NAMALWA (cell line): ENCODE measurements at places on chromosomes 3 and 15.
A peak's percentile ranks its signal among the peaks of the same experiment; 100 is the strongest.

GRCh38 chr3:47283193-47283537 lies 421 bp downstream of the KLHL18 start:
- DNase-seq: peak; percentile 39

GRCh38 chr3:55622733-55623132 lies 135.6 kb upstream of the WNT5A start:
- DNase-seq: no peak

DNA sequence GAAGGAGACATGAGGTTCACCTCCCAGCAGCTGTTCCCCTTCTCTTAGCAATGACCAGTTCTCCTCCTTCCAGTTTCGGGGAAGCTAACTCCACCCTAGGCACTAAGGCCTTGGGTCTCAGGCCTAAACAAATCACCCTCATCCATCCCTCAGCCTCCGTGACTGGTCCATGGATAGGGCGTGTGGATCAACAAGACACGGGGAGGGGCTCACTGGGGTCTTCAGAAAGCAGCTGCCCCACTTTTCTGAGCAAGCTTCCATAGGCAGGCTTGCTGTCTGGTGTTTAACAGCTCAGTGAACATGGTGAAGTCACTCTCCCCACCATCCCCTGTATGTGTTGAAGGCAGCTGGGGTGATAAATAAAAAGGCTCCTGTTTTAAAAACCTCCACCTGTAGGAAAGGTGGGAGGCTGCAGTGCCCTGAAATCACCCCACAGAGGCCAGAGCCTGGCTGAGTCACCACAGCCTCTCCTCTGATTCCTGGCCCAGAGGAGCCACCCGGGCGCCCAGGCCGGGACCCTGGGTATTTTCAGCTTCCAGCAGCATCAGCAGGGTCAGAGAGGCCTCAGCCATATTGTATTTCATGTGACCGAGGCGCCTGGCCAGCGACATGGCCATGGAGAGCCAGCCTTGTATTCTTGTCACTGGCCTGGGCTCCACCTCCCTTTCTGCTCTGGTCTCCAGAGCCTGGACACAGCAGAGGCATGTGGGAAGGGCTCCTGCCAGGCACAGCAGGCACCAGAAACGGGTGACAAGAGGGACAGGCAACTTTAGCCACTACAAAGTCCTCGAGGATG lies 60.3 kb upstream of the HERC1 start:
- DNase-seq: no peak

GRCh38 chr15:76954744-76955143 lies 23.2 kb downstream of the RCN2 start:
- DNase-seq: no peak

GRCh38 chr15:66101715-66102395 lies 151.7 kb downstream of the MEGF11 start:
- no peak for DNase-seq

DNA sequence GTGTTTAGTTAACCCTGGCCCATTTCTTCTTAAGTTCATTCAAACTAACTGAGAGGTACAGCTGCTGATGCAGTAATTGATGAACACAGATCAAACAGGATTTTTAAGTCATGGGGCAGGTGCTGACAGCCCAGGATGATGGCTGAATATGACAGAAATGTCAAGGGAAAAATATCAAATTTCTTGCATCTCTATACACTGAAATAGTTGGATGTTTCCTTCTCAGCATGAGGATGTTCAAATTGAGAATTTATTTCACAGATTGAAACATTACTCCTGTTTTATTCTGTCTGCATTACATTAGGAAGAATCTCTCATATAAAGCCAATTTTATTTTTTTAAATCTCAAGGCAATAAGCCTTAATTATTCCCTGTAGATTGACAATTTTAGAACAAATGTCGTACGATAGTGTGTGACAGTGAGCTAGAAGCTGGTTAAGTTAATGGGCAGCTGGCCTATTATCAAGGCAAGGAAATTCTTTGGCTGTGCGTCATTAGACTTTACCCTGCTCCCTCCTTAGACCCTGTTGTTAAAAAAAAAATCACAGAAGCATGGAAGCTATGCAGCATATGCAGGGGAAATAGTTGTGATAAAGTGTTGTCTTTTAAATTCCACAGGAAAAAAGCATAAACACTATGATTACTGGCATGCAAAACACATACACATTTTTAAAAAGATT lies 183.8 kb upstream of the KCNMB2 start:
- DNase-seq: no peak

GRCh38 chr3:16147220-16147994 lies 27.1 kb upstream of the GALNT15 start:
- peak; percentile 67 for DNase-seq

GRCh38 chr15:89123181-89123525 lies 34.9 kb downstream of the ABHD2 start:
- DNase-seq: no peak

- DNase-seq: no peak
Observed at GRCh38 chr15:50576166-50576565, 29.7 kb upstream of the USP50 start.

DNA sequence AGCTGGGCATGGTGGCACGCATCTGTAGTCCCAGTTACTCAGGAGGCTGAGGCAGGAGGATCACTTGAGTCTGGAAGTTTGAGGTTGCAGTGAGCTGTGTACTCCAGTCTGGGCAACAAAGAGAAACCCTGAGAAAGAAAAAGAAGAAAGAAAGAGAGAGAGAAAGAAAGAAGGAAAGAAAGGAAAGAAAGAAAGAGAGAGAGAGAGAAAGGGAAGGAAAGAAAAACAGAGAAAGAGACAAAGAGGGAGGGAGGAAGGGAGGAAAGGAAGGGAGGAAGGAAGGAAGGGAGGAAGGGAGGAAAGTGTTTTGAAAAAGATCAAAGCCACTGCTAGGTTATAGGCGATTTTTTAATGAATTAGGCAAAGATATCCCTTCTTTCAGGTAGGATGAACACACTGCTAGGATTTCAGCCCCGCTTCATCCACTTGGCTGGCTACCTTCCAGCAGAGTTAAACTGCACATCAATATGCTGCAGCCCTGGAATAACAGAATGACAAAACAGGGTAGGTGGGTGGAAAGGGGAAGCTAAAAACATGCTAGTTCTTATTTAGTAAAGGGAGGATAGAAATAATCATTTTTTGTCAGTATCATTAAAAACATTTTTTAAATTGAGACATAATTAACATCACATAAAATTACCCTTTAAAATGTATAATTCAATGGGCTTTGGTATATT lies 12.8 kb upstream of the PPARG start:
- DNase-seq: no peak

DNA sequence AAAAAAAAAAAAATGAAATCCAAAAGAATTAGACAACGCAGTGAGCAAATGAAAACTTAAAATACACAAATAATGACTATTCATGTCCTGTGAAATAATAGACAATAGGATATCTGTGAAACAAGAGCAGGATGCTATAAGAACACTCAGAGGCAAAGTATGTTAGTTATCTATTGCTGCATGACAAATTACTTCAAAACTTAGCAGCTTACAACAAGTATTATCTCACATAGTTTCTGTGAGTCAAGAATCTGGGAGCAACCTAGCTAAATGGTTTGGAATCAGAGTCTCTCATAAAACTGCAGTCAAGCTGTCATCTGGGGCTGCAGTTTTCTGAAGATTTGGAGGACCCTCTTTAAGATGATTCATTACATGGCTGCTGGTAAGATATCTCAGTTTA lies 36.5 kb upstream of the ZMAT3 start:
- DNase-seq: no peak

DNA sequence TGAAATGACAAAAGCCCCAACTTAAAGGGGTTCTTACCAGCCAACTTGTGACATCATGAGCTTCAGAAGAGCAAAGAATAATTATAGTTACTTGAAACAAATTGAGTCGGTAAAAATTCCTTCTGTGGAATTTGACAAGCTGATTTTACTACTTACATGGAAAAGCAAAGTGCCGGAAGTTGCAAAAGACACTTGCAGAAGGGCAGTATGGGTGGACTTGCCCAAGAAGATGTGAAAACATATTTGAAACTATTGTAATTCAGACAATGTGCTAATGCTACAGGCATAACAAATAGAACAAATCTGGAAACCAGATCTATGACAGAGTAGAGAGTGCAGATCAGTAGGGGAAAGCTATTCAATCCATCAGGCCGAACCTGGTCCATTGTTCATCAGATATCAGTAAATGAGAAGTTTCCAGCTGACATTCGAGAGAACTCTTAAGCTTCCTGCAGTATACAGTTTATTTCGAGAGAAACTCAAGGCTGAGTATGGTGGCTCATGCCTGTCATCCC lies 2.5 kb upstream of the KIF7 start:
- DNase-seq: no peak

DNA sequence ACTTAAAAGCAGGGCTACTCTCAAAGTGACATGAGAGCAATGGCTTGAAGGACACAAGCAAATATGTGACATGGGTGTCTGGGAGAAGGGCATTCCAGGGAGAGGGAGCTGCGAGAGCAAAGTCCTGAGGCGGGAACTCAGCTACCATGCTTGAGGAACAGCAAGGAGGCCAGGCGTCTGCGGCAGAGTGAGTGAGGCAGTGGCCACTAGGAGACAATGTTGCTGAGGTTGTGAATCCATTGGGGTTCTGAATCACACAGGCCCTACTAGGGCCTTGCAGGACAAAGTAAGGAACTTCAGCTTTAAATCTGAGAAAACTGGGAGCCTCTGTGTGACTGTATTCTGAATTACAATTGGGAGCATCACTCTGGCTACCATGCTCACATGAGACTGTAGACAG lies 94.1 kb upstream of the PRICKLE2 start:
- DNase-seq: no peak

DNA sequence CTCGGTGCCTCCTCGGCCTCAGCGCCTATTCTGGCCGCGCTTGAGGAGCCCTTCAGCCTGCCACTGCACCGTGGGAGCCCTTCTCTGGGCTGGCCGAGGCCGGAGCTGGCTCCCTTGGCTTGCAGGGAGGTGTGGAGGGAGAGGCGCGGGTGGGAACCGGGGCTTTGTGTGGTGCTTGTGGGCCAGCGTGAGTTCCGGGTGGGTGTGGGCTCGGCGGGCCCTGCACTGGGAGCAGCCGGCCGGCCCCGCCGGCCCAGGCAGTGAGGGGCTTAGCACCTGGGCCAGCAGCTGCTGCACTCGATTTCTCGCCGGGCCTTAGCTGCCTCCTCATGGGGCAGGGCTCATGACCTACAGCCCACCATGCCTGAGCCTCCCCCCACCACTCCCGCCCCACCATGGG lies 26.6 kb upstream of the TRIM42 start:
- no peak for DNase-seq

DNA sequence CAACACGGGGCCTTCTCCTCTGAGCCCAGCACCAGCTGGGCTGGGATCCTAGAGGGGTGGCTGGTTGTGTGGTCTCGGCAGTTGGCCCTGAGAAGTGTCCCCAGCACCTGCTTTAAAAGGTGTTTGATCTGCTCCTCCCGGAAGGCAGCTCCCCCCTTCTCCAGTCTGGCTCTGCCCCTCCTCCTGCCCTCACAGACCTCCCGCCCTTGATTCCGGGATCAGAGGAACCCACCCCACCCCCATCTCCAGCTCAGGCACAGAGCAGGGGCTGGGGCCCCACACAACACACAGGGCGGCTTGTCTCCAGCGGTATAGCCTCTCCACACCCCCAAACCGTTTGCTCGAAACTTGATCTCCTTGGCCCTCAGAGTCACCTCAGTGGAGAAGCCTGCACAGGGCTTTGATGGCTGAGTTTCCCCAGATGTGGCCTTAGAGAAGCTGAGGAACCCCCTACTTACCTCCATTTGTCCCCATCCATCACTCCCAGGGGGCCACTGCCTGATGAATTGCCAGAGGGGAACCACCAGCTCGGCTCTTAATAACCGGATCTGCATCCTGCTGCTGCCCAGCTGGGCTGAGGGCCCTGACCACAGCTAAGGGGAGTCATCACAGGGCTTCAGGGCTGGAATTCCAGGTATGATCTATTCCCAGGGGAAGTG lies 6.4 kb upstream of the STRA6 start:
- no peak for DNase-seq

DNA sequence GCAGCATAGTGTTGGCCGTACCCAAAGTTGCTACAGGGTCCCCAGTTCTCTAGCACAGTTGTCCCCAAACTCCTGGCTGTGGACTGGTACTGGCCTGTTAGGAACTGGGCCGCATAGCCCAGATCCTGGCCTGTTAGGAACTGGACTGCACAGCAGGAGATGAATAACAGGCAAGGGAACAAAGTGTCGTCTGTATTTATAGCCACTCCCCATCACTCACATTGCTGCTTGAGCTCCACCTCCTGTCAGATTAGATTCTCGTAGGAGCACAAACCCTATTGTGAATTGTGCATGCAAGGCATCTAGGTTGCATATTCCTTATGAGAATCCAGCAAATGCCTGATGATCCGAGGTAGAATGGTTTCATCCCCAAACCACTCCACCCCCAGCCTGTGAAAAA lies 604.0 kb upstream of the LMCD1 start:
- no peak for DNase-seq

- DNase-seq: no peak
Observed at GRCh38 chr15:51661072-51661471, 20.2 kb upstream of the SCG3 start.

- DNase-seq: no peak
Observed at GRCh38 chr3:52882377-52882776, 15.0 kb downstream of the STIMATE start.

GRCh38 chr3:151673974-151674373 lies 59.8 kb upstream of the AADACL2 start:
- DNase-seq: no peak

DNA sequence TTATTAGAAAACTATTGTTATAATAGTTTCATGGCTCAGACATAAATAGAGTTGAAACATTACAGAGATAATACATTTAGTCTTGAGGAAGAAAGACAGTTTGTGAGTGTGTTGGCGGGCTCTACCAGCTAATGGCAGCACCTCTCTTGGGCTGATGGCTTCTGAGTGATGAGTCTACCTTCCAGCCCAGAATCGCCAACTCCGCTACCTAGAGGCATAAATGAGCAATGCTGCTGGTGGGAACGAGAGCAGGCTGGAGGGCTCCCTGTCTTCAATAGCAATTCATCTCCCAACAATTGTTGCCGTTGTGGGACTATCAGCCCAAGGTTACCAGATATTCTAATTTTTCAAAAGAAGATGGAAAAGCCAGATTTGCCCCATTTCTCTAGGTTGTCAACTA lies 388.7 kb downstream of the FOXP1 start:
- DNase-seq: no peak

- DNase-seq: peak; percentile 28
Observed at GRCh38 chr3:180680097-180680430, 775 bp upstream of the CCDC39 start.

DNA sequence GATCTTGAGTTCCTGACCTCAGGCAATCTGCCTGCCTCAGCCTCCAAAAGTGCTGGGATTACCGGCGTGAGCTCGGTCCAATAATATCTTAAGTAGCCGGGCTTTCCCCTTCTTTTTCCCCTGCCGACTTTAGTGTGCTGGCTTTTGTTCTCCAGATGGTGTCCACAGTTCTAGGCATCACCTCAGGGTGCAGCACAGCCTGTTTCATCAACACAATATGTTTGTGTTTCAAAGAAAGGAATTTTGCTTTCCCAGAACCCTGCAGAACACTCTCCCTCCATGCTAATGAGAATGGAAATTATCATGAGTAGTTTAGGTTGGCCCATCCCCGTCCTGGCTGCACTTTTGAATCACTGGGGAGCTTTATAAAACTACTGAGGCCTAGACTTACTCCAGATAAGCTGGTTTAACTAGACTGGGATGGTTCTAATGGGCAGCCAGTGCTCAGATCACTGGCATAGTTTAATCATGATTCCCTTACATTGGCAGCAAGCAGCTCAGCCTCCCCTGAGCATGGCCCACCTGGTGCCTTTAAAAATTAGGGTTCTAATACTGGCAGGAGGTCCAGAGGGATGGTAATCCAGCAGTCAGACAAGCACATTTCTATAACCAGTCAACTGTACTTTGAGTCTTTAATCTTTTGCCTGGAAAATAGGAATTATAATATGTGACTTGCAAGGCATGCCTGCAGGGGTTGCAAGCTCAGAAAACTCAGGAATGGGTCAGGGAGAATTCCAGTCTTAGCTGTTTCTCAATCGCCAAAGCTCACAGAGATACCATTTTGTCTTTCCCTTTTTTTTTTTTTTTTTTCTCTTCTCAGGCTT lies 127.6 kb upstream of the RASGRP1 start:
- no peak for DNase-seq
